GM12892 (cell line): ENCODE measurements at places on chromosomes 5 and 9.

- DNase-seq = no peak
Measured at GRCh38 chr9:37550781-37551180, 25.4 kb downstream of the FBXO10 start.

- DNase-seq = no peak
Measured at GRCh38 chr5:155522540-155522939, 509.0 kb downstream of the KIF4B start.

DNA sequence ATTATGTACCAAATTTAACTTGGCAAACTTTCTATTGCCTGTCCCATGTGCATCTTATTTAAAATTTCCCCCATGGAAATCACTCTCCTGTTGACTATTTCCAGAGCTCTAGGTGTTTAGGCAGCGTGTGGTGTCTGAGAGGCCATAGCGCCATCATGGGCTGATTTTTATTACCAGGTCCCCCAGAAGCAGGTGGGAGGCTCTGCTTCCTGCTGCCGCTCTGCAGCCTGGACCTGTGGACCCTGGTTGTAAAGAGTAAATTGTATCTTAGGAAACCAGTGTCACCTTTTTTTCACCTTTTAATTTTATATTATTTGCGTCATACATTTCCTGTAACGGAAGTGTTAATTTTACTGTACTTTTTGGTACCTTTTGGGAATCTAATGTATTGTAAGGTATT lies 6.4 kb downstream of the HNRNPAB start:
- no peak for DNase-seq

DNA sequence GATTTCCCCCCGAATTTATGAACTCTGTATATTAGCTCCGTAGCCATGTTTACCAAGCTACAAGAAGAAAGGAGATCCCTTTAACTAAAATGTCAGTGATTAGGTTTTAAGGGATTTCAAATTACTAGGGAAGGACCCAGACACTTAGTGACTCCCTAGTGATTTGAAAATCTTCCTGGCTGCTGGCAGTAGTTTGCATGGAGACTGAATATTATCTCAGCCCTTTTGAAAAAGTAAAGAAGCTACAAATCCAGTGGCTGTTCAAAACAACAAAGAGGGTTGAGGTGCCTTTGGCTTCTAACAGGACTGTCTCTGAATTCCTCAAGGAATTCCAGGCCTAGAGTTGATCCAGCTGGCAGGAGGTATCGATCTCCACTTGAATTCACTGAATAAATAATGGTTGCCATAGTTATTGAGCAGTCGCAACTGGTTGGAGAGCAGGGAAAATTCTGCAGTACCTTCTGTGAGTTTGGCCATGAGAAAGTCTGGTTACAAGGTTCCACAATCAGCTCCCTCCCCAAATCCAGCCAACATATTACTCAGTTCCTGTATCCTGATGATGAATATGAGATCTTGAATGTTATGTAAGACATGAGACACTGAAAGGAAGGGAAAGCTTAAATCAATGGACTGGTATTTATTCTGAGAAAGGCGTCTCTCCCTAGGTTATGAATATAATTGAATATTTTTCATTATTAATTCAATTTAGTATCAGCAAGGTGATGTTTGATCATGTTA lies 37.7 kb downstream of the NR4A3 start:
- no peak for DNase-seq

DNA sequence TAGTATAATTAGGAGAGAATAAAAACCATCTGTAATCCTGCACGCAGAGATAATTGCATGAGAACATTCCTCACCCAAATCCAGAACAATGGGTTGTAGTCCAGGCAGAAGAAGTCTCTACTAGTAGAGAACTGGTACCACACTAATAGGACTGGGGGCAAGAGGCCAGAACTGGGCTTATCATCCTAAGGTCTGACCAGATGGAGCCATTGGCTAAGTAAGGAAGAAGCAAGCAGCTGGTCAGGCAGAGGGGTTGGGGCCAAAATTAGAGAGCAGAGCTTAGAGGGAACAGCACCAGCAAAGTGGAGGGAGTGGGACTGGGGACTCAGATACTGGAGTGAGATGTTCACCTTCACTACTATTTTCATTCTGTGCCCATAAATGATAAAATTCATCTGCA lies 35.4 kb upstream of the MAP1B start:
- no peak for DNase-seq

DNA sequence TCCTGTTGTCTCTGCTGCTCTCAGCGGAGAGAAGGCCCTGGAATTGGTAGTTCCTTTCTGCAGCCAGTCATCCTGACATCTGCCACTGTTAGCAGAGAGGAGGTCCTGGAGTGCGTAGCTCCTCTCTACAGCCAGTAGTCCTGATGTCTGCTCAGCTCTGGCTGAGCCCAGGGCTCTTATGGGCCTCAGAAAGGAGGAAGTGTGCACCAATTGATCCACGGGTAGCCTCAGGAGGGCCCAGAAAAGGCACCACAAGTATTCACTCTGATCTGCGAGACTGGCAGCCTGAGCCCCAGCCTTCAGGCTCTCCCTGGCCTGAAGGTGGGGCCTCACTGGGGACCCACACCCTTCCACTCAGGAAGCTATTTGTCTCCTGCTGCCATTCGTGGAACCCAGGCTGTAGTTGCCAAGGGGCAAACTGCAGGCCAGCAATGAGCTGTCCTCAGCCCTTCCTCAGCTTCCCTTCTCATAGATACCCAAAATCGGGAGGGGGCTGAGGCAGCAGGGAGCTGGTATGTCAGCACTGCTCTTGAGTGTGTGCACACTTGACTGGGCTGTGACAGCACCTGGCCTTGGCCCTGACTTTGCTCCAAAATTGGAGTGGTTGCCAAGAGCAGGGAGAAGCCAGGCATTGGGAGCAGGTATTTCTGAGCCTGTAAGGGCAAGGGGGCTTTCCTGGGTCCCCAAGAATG lies 1049.5 kb upstream of the ACO1 start:
- DNase-seq = no peak

DNA sequence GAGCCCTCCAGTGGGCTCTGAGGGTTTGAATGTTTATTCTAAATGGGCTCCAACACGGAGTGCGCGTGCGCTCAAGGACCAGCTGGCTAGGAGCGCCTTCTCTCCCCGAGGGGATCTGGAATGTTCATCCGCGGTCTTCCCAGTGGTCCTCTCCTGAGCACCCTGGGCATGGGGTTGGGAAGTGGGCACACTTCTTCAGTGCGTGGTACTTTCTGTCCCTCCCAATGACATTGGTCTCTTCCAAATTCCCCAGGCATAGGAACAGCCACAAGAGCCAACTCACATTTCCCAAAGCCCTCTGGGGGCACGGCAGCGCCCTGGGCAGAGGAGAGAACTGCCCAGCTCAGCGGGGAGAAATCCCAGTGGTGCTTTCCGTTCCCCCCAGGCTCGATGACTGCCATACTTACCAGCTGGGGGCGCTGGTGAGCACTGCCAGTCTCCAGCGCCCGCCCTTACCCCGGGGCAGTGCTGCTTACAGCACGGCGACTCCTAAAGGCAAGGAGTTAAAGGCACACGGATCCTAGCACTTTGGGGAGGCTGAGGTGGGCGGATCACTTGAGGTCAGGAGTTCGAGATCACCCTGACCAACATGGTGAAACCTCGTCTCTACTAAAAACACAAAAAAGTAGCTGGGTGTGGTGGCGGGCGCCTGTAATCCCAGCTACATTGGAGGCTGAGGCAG lies 29.9 kb upstream of the OBP2B start:
- peak; percentile 73 for DNase-seq

- DNase-seq = no peak
Measured at GRCh38 chr5:109156885-109157284, 252.9 kb downstream of the PJA2 start.
